ENCODE measurements at places on chromosomes 4 and X. TPM values are rescaled to one million over a fixed set of nuclear protein-coding genes. Genes with fewer than 3 reads are reported as not detected.

GRCh38 chr4:117357437-117357836 lies 272.1 kb upstream of the TRAM1L1 start:
- no peak for DNase-seq

GRCh38 chrX:38275615-38276014 lies 51.7 kb downstream of the RPGR start:
- DNase-seq: peak; percentile 88

ATOH1 gene
- total RNA-seq: not detected

MMAA gene
- 3.1 TPM for total RNA-seq

Data from HT1080 (cell line).